NCI-H2081 treated with DMSO at 0.1 percent for 48 hours (cell line): ENCODE measurements at places on chromosomes 6 and 20.

DNA sequence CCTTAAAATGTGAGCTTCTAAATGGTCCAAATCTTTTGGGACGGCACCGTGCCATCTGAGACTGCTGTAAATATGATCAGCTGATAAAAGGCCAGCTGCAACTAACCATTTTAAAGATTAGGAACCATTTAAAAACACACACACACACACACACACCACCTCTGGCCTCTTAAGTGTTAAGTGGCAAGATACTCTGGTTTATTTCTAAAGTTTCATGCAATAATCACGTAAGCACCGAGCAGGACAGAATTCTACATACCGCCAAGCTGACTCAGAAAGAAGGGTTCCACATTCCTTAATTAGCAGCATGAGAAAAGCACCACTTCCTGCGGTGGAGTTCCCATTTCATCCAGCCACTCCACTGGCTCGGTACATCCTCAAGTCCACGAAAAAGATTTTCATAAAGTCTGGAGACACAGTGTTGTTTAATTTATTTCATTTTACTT lies 17.8 kb upstream of the ZNF217 start:
- DNase-seq = no peak

DNA sequence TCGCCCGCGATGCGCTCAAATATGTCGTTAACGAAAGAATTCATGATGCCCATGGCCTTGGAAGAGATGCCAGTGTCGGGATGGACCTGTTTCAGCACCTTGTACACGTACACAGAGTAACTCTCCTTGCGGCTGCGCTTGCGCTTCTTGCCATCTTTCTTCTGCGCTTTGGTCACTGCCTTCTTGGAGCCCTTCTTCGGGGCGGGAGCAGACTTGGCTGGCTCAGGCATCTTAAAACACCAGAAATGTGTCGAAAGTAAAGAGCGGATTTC lies 36.4 kb downstream of the HFE start:
- DNase-seq = no peak

- no peak for DNase-seq
Measured at GRCh38 chr20:50721881-50722281, 9.5 kb upstream of the PARD6B start.

GRCh38 chr6:12603673-12604049 lies 112.9 kb upstream of the PHACTR1 start:
- no peak for DNase-seq

- DNase-seq = no peak
Measured at GRCh38 chr20:51574248-51575033, 31.9 kb upstream of the NFATC2 start.
